ENCODE measurements at places on chromosomes 11 and 22.

DNA sequence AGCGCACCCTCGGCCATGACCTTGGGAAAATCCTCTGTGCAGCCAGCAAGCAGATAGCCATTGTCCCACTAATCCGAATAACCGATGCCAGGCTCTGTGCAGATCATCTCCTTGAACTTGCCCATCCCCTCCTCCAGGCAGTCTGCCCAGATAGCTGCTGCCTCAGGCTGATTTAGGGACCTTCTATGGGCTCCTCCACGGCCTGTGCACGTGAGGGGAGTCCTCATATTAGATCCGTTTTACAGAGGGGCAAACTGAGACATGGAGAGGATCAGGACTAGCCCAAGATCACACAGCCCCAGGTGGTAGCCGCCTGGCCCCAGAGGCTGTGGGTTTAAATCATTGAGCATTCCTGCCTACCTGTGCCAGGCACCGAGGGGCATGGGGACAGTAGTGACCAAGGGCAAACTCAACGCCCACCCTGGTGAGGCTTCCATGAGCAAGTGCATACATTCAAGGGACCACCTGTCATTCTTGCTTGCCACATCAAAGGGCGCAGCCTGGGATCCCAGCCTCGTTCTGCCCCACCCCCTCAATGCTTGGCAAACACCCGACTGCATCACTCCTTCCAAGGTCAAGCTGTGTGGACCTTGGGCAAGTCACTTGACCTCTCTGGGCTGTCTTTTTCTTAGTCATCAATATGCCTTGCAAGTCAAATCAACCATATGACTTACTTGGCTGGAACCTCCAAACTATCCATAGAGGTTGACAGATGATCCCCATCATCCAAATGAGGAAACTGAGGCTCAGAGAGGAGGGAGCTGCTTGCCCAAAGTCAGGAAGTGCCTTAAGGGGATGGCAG, 131.6 kb downstream of the MN1 start:
- no peak for DNase-seq

DNA sequence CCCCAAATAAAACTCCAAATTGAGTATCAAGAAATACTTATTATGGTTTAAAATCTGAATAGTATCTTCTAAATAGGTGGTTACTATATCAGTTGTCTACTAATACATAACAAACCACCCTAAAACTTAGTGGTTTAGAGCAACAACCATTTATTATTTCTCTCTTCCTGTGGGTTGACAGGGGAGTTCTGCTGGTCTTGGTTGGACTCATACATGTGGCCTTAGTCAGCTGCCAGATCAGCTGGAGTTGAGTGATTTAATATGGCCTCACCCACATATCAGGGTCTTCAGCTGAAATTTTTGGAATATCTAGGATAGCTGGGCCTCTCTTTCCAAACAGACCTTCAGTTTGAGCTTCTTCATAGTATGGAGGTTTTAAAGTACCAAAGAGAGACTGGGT, 34.5 kb downstream of the C11orf65 start:
- no peak for DNase-seq

DNA sequence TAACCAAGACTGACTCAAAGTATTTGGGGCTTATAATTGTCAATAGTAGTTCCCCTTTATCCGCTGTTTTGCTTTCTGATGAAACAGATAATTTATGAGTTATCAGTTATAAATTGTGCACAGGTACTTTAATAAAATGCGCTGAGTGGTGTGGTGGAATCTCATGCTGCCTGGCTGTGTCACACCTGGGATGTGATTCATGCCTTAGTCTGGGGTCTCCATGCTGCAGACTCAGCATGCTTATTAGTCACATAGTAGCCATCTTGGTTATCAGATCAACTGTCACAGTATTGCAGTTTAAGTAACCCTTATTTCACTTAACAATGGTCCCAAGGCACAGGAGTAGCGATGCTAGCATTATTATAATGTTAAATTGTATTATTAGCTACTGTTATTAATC, 995.2 kb downstream of the NTM start:
- DNase-seq = no peak

DNA sequence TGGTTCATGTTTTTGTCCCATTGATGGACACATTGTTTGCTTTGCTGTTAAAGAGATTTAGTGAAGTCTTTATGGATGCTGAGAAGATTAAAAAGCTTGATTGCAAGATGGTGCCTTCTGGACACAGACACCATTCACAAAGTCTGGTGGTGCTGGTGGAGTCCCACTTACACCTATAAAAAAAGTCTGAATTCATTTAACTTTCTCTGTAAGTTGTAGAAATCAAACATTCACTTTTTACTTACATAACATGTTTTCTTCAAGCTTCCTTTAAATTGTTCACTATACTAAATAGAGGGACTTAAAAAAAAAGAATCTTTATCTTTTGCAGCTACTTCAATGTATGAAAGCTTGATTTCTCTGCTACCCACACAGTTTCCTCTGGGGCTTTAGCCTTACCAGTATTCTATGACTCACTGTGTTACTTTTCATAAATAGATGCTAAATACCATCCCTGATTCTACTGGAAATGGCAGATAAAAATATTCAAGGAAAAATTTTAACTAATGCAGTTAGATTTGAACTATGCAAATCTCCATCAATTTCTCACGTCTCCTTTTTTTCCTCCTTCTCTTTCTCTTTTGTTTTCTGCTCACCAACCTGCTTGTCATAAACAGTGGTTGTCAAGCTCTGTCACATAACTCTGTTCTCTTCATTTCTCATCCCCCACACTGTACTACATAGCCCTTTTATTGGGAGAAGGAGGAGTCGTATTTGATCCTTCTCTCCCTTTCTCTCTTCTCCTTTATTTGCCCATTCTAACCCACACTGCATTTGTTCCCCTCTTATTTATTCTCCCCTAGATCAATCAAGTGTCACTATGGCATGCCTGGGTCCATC, 89.7 kb downstream of the FAM76B start:
- no peak for DNase-seq

GRCh38 chr11:47998733-47999359, 18.5 kb downstream of the PTPRJ start:
- no peak for DNase-seq

GRCh38 chr11:36748836-36749235, 150.8 kb upstream of the RAG2 start:
- no peak for DNase-seq

DNA sequence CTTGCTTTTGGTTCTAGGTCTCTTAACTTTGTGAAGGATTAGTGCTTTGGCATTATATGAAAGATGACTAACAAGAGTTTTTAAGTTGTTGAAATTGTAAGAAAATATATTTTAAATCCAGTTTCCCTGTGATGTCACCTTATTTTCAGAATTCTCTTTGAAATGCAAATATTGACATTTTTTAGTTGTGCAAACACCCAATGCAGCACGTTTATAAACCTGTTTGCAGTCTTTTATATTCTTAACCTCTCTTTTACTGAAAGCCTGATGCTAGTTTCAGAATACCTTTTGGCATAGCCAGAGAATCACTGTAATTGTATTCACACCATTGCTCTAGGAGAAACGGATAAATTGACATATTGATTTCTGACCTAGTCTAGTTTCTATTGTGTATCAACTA, 42.8 kb upstream of the SLC37A2 start:
- no peak for DNase-seq

GRCh38 chr11:113643701-113644100, 62.4 kb downstream of the TMPRSS5 start:
- DNase-seq = no peak

DNA sequence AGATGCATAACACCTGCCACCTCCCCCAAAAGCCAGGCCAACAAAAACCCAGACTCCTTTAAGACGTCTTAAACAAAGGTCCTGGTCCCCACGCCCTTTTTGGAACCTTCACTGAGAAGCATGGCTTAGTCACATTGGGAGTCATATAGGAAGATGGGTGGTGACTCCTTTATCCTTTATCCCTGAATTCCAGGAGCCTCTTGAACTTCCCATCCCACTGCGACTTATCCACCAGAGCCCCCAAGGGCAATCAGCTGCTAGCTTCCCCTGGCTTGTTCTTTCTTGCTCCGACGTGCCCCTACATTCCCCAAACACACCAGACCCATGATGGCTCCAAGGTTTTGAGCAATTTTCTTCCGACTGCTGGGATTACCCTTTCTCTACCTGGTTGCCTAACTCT, 567.0 kb upstream of the CADM1 start:
- no peak for DNase-seq

- no peak for DNase-seq
Observed at GRCh38 chr11:35274909-35275785, 136.2 kb downstream of the CD44 start.

GRCh38 chr11:46114378-46114777, 6.9 kb downstream of the PHF21A start:
- DNase-seq = no peak

DNA sequence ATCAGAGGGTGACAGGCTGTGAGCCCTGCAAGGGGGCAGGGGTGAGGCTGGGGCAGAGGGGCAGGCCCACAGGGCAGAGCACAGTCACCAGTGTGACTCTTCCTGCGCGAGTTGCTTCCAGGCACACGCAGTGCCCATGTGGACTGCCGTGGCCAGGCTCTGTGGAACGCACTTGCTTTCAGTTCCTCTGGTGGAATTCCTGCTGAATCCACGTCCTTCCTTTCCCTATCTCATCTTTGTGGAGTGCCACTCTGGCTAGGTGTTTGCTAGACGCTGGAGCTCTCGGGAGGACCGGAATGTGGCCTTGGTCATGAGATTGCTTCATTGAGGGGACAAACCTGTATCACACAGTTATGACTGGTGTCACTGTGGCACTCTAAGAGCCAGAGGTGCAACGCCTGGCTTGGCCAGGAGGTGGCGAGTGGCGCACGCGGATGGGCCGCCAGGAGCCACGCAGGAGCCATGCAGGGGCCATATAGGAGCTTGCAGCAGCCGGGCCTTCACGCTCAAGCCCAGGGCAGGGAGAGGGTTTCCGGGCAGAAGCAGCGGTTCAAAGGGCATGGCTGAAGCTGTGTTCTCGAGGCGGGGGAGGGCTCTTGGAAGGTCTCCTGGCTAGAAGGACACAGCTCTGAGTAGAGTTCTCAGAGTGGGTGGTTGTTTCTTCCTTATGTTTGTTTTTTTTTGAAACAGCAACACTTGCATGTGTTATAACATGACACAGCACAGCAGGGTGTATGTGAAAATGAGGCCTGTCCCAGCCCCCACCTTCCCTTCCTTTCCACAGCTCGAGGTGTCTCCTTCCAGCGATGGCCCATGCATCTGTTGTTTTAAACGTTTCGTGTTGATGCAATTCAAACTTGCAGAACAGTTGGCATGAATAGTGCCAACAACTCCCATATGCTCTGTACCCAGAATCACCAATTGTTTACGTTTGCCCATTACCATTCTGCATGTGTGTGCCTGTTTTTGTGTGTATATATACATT, 36.2 kb downstream of the TBC1D22A start:
- peak; percentile 77 for DNase-seq

GRCh38 chr11:57527056-57527631, 3.4 kb downstream of the TIMM10 start:
- peak; percentile 65 for DNase-seq

DNA sequence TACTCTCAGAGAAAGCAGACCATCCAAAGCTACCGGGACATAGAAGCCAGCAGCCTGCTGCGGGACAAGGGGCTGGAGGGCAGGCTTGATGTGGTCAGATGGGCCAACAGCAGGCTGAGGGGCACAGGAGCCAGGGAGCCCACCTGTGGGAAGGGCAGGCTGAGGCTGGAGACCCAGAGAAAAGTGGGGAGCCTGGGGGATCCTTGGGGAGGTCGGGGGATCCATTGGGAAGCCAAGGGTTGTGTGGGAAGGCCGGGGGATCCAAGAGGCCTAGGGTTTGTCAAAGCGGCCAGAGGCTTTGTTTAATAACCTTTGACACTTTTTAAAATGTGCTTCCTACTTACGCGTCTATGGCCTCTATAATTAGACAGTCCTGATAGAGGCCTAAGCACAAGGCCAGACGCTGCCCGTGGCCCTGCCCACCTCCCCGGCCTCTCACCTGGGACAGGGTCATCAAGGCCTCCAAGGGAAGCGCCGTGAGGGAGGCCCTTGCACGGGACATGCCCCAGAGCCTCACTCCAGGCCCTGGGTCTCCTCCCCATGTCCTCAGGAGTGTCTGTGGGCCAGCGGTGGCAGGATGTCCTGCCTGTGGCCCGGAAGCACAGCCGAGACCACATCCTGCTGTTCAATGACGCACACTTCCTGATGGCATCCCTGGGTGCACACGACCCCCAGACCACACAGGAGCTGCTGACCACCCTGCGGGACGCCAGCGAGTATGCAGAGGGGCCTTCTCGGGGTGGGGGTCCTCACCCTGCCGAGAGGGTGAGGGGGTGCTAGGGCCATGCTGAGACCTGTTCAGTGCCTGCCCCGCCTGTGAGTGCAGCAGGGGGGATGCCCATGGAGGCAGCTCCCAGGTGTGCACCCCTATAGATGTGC, 8.6 kb upstream of the GTSE1 start:
- DNase-seq = no peak

- DNase-seq = no peak
Observed at GRCh38 chr11:110524238-110524637, 94.5 kb downstream of the FDX1 start.

DNA sequence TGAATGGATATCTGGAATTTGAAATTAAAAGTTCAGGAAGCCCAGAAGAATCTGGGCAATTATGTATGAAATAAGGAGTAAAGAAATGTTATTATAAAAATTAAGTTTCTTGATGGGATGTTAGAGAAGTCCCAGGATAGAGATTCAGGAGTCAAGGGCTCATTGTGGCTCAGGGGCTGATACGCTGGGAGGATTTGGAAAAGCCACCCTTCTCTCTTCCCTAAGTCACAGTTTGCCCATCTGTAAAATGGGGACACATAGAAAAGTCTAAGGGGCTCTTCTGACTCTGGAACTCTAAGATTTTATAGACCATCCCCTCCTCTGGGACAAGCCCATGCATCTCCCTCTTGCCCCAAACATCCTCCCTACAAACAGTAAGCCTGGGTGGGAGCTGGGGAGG, 118.1 kb downstream of the TIMP3 start:
- no peak for DNase-seq

DNA sequence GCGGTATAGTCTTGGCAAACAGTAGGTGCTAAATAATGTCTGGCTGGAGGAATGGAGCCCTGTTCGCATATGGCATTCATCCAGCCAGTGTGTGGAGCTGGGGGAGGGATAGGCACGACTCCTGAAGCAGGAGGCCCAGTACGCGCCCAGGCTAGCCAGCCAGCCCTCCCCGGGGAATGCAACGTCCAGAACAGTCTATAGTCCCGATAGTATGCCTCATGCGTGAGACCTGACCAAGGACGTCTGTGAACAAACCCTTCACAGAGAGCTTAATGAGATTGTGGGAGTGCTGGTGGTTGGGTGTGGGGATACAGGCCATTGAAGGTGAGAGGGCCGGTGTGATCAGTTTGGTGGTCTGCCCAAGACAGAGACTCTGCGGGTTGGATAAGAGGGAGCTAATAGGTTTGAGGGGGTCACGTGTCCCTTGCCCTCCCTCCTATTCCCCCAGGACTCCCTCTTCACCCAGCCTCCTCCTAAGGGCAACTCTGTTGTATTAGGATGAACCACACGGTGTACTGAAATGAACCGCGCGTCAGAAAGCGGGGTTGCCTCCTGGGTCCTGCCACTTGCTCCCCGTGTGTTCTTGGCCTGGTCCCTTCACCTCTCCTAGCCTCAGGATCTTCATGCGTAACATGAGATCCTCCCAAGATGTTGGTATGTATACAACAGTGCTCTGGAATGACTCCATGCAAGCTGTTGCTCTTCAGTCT, 987 bp upstream of the GRIK4 start:
- no peak for DNase-seq

- no peak for DNase-seq
Observed at GRCh38 chr11:124725719-124726105, 14.0 kb upstream of the NRGN start.

- DNase-seq = peak; percentile 78
Observed at GRCh38 chr11:2892215-2892966, 6.8 kb upstream of the CDKN1C start.

Measured in hindlimb muscle (tissue), 1 donor.